ENCODE measurements at places on chromosomes 1 and 21.

GRCh38 chr1:118636004-118636403 is 352.1 kb downstream of the TBX15 start:
- DNase-seq: peak; percentile 88

DNA sequence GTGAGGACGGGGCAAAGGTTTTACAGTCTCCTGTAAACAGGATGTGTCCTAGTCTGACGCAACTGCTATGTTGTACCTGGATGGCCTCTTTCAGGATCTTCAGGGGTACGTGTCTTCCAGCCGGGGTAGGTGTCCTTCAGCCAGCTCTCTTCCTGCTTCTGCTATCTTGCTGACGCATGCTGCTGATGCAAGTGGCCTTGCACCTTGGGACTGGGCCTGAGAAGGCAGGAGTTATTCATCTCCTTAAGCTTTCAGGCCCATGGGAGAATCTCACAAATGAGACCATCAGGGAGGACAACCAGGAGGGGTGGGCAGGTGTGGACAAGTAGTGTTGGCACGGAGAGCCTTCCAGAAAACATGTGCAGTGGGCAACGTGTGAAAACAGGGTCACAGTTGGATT is 7.9 kb upstream of the SPRR1B start:
- DNase-seq: no peak

DNA sequence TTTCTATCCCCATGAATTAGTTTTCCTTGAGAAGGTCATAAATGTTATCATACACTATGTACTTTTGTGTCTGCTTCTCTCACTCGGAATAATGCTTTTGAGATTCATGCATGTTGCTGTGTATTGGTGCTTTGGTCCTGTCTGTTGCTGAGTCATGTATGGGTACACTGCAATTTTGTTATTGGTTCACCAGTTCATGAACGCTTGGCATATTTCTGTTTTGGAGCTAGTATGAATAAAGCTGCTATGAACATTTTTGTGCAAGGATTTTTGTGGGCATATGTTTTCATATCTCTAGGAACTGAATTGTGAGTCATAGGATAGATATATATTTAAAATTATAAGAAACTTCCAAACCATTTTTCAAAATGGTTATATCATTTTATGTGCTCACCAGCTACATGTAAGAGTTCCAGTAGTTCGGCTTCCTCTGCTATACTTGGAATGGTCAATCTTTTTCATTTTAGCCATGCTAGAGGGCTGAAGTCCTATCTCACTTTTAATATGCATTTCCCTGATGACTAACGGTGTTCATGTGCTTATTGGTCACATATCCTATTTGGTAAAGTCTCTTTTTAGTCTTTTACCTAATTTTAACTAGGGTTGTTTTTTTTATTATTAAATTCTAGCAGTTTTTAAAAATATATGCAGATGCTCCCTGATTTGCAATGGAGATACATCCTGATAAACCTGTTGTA is 38.2 kb downstream of the ETS2 start:
- DNase-seq: no peak

DNA sequence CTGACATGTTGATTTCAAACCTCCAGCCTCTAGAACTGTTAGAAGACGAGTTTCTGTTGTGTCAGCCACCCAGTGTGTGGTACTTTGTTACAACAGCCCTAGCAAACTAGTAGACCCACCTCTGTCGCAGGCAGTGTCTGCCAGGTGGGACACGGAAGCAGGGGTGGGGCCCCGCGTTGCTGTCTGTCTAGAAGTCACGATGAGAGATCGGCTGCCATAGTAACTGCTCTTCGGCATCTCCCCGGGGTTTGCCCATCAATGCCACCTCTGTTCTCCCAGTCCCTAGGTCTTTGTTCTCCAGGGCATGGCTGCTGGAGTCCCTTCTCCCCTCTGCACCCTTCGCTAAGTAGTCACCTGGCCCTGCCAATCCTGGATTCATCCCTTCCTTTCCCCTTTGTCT is 15.2 kb upstream of the CLSTN1 start:
- DNase-seq: no peak

- no peak for DNase-seq
Observed at GRCh38 chr1:207109004-207109403, 5.0 kb downstream of the C4BPA start.

DNA sequence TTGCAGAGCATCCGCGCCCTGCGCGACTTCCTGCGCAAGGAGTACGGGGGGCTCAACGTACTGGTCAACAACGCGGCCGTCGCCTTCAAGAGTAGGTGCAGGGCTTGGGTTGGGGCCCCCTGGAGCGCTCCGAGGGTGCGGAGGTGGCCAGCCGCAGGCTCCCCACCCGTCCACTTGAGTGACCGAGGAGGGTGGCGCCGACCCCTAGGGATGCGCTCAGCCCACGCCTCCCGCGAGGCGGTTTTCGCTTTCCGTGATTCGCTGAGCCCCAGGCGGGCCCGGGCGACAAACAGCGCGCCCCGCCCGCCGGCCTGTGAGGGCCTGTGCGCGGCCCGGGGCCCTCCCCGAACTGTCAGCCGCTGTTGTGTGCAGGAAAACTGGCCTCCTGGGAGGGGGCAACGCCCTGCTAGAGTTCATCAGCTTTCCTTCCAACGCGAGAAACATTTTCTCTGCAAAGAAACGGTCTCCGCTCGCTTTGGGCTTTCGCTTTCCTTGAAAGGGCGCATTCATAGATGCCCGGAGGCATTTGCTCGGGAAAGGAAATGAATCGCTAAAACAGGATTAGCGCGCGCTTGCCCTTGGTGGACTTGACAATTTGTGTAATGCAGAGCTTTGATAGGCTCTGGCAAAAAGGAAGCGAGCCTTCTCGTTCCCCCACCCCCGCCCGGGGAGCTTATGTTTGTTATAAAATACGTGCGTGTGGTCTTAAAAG is 668 bp downstream of the CBR3 start:
- peak; percentile 49 for DNase-seq

GRCh38 chr1:176543360-176544129 is 80.6 kb downstream of the PAPPA2 start:
- no peak for DNase-seq

DNA sequence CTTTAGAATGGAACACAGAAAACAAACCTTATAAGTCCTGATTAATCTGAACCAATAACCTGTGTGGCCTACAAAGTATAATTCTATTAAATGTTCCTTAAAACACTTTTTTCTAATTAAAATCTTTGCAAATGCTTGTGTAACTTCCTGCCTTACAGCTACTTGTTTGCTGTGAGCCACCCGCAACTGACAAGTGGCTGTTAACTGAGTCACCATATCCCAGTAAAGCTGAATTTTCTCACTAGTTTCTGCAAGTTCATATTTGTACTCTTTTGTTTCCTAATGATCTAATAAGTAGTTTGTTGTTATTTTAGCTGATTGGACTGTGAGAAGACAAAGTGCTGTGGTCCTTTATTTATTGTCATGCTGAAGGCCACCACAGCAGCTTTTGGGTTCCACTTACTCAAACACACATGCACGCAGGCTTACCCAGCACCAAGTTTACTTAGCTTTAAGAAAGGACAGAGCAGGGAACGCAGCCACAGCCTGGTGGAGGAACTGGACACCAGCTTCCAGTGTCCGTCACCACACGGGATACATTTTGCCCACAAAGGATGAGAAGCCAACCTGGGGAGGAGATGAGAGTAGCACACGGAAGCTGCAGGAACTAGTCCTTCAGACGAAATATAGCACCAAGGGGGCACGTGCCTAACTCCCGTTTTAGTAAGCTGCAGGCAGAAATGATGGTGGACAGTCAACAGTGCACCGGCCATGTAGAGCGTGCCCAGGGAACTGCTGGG is 47.8 kb downstream of the LCA5L start:
- DNase-seq: no peak

DNA sequence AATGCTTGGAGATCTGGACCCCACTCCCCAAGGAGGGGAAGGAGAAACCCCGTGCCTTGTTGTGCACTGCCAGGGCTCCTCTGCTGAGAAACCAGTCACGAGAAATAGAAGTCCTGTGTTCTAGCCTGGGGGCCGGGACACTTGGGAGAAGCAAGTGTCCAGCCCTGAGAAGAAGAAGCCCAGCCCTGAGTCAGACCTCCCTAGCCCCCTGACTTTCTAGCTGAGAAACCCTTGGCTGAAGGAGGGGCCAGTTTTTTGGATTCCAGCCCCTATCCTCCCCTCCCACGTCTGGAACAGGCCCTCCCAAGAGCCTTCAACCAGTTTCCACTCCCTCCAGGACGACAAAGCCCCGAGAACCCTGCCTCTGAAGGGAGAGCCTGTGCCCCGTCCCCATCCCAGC is 100.5 kb downstream of the NAV1 start:
- no peak for DNase-seq

DNA sequence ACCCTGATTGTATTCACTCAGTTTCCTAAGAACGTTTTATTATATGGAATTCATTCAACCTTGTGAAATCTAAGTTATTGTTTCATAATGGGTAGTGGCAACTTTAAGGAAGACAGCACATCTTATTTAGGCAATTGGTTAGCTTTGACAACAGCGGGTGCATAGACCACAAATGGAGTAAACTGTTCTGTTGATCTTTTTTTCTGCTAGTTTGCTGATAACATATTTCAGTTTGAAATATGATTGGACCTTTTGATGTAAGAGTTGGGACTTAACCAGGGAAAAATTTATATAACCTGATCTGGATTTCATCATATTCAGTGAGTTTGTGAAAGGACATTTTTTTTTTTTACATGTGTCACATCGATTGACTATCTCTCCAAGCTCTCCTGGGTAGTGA is 151.7 kb downstream of the HLX start:
- DNase-seq: no peak

DNA sequence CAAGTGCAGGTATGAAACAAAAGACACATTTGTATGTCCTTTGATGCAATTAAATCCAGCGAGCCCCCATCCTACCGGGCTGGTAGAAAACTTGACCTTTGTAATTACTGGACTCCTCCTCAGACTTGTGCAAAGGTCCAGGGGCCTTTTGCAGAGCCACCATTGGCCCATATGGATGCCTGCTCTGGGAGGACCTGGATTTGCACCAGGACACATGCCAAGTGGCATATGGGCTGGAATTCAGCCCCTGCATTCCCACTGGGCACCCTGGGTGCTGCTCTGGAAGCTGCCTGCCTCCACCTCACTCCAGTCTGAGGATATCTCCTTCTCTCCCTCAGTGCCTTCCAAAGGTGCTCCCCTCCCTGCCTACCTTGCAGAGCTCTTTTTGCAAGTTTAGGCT is 36.0 kb downstream of the LACTBL1 start:
- DNase-seq: no peak

Data from NCI-H1417 (cell line).